Osteoblast (primary cell): ENCODE measurements at places on chromosomes 16 and 17. TPM values are rescaled to one million over a fixed set of nuclear protein-coding genes. Genes with fewer than 3 reads are reported as not detected.

The ABCC11 gene
- total RNA-seq: under 0.01 and 0.29 TPM in 2 replicates

The SKAP1 gene
- not detected in 2 replicates for total RNA-seq

The ARL4D gene
- total RNA-seq: 12.1 and 18.8 TPM in 2 replicates

The SCGB1C2 gene
- total RNA-seq: not detected in 2 replicates

The NPIPB2 gene
- 1.8 and 4.7 TPM in 2 replicates for total RNA-seq

The KRT16 gene
- total RNA-seq: 4.3 and 5.6 TPM in 2 replicates

The HS3ST3B1 gene
- 9.4 and 13.4 TPM in 2 replicates for total RNA-seq

The FASN gene
- 120 and 142 TPM in 2 replicates for total RNA-seq

The TBC1D3D gene
- not detected in 2 replicates for total RNA-seq

The CLEC3A gene
- total RNA-seq: not detected in 2 replicates

The KRTAP2-1 gene
- total RNA-seq: not detected in 2 replicates

The SNAI3 gene
- total RNA-seq: not detected in 2 replicates

The KCTD5 gene
- 19.2 and 21.7 TPM in 2 replicates for total RNA-seq

The TMEM238L gene
- total RNA-seq: not detected in 2 replicates

The MT1X gene
- total RNA-seq: 81.4 and 86.0 TPM in 2 replicates

The RNPS1 gene
- 64.2 and 81.1 TPM in 2 replicates for total RNA-seq

The HP gene
- total RNA-seq: not detected in 2 replicates

The KCNH4 gene
- total RNA-seq: not detected in 2 replicates

The PRAC1 gene
- 0.88 TPM in 1 of 2 replicates, not detected in the other for total RNA-seq

The OR4D1 gene
- not detected in 2 replicates for total RNA-seq

The ZPBP2 gene
- total RNA-seq: not detected in 2 replicates

The C1QTNF8 gene
- total RNA-seq: not detected in 2 replicates

The MMP2 gene
- total RNA-seq: 2,094 and 2,259 TPM in 2 replicates

The TCAP gene
- total RNA-seq: 0.29 and 0.36 TPM in 2 replicates

The NEUROD2 gene
- not detected in 2 replicates for total RNA-seq

The LGALS9B gene
- not detected in 2 replicates for total RNA-seq

The OVCA2 gene
- total RNA-seq: 59.0 and 61.3 TPM in 2 replicates

The KRTAP9-2 gene
- not detected in 2 replicates for total RNA-seq

The KRTAP4-4 gene
- not detected in 2 replicates for total RNA-seq

The SYNGR3 gene
- total RNA-seq: under 0.01 and 0.59 TPM in 2 replicates

The TEFM gene
- total RNA-seq: 10.9 and 13.6 TPM in 2 replicates

The MAF gene
- 31.8 and 40.2 TPM in 2 replicates for total RNA-seq

The WDR81 gene
- 47.7 and 47.8 TPM in 2 replicates for total RNA-seq

The LRRC36 gene
- total RNA-seq: not detected in 2 replicates

The ZNF385C gene
- not detected in 2 replicates for total RNA-seq

The C16orf74 gene
- total RNA-seq: 0.59 and 0.72 TPM in 2 replicates

The HS3ST6 gene
- not detected in 2 replicates for total RNA-seq

The MARCHF10 gene
- under 0.01 TPM in 1 of 2 replicates, not detected in the other for total RNA-seq

The SLC47A1 gene
- 0.88 and 1.1 TPM in 2 replicates for total RNA-seq

The TP53TG3B gene
- 0.36 TPM in 1 of 2 replicates, not detected in the other for total RNA-seq

The GAST gene
- not detected in 2 replicates for total RNA-seq

The ALOXE3 gene
- not detected in 2 replicates for total RNA-seq

The CD300LB gene
- total RNA-seq: not detected in 2 replicates

The GP2 gene
- not detected in 2 replicates for total RNA-seq

The KRTAP17-1 gene
- not detected in 2 replicates for total RNA-seq

The PRDM7 gene
- total RNA-seq: not detected in 2 replicates

The MPV17L gene
- total RNA-seq: 0.36 and 0.59 TPM in 2 replicates

The RASD1 gene
- 13.8 and 14.7 TPM in 2 replicates for total RNA-seq

The TNFRSF17 gene
- total RNA-seq: not detected in 2 replicates

The TBC1D3G gene
- 2.9 TPM in 1 of 2 replicates, not detected in the other for total RNA-seq

The ASGR1 gene
- 0.88 and 1.1 TPM in 2 replicates for total RNA-seq

The NFATC3 gene
- total RNA-seq: 36.2 and 43.9 TPM in 2 replicates
